ENCODE measurements at places on chromosomes 3 and 15.

DNA sequence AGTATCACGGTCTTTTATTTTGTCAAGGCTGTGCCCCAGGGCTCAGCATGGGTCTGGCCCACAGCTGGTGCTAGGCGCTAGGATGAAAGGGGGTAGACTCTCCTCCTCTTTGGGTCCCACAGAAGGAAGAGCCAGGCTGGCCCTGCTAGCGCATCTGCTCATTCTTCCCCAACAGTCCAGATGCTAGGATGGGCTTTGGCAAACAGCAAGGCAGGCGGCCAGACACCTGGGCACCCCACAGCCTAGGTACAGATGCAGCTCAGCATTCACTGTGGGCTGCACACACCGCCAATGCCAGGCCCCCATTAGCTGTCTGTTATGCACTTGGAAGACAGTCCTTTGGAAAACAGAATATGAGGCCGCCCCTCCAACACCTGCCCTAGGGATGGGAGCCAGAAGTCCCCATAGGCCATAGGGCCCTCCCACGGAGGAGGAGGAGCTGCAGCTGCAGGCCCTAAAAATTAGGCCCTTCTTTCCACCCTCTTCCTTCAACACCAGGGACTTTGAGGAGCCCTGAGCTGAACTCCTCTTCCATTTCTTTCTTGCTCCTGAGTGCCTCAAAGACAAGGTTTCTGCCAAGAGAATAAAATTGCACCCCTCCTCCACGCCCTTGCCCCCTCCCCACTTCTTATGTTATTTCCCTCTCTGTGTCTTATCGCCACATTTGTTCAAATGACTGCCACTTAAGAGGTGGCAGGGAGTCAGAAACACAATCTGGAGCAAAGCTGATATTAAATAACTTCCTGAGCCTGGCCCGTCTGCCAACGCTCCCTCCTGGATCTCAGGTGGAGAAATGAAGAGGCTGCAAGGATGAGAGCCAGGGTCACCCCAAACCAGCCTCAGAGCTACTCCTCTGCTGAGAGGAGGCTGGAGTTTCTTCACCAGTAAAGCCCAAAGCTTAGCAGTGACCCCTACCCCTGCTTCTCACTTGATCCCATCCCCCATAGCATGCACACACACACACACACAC lies 13.7 kb downstream of the NTRK3 start:
- DNase-seq, result no peak

GRCh38 chr3:129621626-129622225 lies 15.2 kb upstream of the PLXND1 start:
- no peak for DNase-seq

DNA sequence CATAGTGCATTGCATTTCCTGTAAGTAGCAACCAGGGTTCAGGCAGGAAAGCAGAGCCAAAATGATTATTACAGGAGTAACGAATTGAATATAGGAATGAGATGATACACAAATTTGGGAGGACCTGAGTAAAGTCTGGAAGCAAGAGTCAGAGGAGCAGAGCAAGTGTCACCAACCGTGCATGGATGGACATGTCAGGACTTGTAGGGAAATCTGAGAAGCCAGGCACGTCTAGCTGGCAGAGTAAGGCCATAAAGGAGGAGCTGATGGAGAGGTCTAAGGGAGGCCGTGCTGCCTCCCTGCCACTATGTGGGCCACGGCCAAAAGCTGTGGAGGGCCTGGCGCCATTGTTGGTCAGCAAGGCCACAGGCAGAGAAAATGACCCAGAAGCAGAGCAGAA lies 22.4 kb downstream of the GJD2 start:
- no peak for DNase-seq

GRCh38 chr3:170953736-170954135 lies 45.3 kb upstream of the EIF5A2 start:
- DNase-seq, result no peak

- DNase-seq, result no peak
Observed at GRCh38 chr3:27228805-27229204, 140.4 kb downstream of the NEK10 start.

- DNase-seq, result no peak
Observed at GRCh38 chr15:38684440-38685010, 119.9 kb upstream of the RASGRP1 start.

DNA sequence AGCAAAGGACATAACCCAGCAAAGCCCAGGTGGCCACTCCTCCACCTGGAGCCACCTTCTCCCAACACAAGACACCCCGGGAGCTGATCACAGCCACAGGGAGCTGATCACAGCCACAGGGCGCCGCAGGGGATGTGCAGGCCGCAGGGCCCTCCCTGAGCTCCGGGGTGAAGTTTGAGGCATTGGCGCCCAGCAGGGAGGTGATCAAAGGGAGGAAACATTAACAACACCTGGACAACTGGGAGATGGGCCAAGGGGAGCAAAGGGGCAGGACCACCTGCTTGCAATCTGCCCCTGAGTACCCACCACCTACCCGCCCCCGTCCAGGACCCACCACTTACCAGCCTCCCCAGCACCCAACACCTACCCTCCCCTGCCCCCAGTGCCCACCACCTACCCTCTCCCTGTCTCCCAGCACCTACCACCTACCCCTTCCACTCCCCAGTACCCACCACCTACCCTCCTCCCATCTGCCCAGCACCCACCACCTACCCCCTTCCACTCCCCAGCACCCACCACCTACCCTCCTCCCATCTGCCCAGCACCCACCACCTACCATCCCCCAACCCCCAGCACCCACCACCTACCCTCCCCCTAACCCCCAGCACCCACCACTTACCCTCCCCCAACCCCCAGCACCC lies 2.4 kb downstream of the UROC1 start:
- no peak for DNase-seq

- DNase-seq, result no peak
Observed at GRCh38 chr15:99476413-99477222, 89.2 kb upstream of the MEF2A start.

DNA sequence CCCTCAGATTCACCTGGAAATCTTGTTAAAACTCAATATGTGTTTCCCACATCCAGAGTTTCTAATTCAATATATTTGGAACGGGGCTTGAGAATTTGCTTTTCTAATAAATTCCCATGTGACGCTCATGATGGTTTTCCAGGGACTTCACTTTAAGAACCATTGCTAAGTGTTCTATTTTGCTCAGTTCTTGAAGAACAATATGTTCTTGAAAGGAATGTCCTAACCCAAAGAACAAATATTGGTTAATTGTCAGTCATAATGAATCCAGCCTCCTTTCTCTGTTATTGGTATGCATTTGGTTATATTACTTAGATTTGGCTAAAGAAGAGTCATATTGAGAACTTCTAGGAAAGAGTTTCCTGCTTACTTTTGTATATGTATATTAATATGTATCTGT lies 4.4 kb upstream of the PLSCR2 start:
- DNase-seq, result no peak

All from activated CD4-positive, CD25-positive, alpha-beta regulatory T cell (primary cell).